KG1 (cell line): ENCODE measurements at places on chromosomes 4 and X.

- no peak for DNase-seq
Measured at GRCh38 chr4:122038896-122039295, 87.0 kb upstream of the TRPC3 start.

DNA sequence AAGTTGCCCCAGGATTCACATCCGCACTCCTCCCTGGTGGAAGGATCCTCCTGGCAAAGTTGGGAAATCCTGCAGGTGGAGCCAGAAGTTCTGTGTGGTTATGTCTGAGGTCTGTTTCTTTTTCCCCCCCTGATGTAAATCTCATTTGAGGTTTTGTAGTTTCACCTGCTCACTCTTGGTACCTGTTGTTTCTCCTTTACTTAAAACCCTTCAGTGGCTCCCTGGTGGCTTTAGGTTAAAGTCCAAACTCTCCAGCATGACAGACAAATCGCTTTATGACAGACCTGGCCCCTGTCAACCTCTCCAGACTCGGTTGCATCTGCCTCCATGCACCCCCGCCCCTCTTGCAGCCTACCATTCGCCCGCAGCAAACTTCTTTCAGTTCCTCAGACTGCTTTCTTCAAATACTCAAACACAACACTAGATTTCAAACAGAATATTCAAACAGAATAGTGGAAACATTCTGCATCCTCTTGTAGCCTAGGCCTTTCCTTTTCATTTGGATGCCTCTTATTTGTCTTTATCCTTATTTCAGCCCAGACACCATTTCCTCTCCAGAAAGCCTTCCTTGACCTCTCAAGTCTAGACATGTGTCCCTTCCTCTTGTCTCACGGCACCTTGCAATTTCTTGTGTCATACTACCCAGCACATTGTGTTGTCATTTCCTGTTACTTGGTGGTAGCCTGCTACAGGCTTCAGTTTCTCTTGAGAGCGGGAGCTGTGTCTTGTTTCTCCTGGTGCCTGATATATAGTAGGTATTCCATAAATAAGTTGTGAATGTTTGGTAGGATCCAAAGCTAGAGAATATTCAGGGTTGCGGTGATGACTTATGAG, 24.8 kb downstream of the IL13RA1 start:
- no peak for DNase-seq

DNA sequence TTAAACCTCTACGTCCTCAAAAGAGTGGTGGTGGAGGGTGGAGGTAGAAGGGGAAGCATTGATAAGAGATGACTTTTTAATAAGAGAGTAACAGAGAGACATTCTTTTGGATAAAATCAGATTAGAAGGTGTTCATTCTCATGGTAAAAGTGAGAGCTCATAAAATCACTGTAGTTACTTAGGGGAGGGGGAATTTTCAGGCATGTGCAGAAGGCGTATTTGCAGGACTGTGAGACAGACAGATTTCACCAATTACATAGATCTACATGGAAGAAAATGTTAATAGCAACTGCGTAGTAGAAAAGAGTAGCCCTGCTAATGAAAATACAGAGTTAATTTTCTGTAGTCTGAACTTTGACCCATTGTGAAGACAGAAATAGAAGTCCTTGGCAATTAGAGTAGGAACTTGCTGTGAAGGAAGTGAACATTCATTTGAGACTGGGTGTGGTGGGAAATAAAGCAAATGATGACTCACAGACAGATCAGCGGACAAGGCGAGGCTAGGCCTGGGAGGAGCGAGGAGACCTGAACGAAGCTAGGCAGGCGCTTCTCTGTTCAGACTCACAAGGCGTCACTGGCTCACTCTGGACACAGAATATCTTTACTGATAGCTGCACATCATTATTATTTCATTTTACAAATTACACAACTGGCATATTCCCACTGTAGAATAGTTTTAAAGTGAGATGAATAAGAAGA, 57.2 kb upstream of the FAM9C start:
- no peak for DNase-seq

DNA sequence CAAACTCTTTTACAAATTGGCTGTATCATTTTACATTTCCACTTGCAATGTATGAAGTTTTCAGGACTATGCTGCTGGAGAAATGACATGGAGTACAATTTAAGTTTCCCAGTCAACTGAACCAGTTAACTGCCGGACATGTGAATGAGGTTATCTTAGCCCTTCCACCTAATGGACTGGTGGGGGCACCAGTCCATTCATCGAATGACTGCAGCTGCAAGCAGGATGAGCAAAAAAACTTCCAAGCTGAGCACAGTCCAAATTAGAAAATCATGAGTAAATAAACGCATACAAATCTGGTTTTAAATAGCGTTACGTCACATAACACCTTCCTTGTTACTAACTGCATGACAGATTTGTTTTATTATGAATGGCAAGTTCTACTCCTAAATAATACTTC, 1131.5 kb downstream of the PCDH18 start:
- no peak for DNase-seq

GRCh38 chr4:148145475-148145874, 296.7 kb downstream of the NR3C2 start:
- no peak for DNase-seq

DNA sequence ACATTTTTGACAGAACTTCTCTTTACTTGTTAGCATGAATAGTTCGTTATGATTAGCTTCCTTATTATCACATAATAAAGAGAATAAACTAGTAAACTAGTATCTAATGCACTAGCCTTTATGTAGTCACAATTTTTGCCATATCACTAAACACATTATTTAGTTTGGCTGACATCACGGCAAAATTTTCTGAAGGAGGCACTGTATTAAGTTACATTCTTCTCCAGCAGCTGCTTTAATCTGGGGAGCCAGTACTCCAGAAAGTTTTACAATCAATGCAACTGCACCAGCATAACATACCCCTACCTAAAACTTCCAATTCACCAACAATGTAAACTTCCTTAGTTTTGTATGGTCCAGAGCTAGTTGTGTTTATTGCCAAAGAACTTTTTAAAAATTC, 87.8 kb downstream of the FIP1L1 start:
- no peak for DNase-seq

GRCh38 chr4:73751166-73751565, 10.8 kb downstream of the CXCL8 start:
- DNase-seq: no peak

DNA sequence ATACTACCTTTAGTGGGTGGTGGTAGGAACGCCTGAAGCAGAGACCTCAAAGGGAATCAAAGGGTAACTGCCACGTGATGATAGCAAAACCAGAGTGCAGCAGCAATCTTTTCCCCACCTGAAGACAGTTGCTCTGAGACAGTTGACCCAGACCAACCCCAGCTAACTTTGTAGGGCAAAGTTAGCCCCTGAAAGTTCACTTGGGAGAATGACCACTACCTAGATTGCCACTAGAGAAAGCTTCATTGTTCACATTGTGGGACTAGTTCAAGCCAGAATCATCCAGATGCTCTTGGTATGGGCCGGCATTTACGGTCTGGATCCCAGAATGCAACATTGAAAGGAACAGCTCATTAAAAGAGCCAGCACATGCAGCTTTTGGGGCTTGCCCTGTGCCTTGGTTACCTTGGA, 4.1 kb downstream of the SEPTIN6 start:
- no peak for DNase-seq

DNA sequence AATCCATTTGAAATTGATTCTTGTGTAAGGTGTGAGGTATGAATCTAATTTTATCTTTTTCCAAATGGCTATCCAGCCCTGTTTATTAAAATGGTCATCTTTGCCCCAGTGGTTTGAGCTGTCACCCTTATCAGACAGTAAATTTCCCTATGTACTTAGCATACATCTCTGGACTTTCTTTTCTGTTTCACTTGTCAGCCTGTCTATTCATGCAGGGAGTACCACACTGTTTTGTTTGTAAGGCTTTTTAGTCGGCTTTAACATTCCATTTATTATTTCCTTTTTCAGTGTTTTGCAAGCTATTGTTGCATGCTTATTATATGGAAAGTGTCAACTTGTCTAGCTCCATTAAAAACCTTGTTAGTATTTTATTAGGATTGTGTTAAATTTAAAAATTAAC, 155.8 kb downstream of the STAG2 start:
- no peak for DNase-seq

DNA sequence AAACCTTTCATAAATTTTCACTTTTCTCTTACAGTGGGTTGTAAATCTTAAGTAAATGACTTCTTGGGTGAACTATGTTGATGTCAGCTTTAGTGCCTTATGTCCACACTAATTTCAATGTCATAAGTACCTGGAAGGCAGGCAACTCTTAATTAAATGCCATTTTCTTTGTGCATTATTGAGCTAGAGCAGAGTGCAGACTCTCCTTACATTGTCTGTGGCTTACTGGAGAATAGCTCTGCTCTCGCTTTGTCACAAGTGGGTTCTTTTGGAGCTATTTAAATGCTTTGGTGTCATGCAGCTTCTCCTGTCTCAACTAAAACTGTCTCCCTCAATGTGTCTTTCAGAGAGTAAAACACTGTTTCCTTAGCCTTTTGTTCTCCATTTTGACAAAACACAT, 411.6 kb downstream of the STIM2 start:
- no peak for DNase-seq
